ENCODE measurements at places on chromosomes 4 and X.

GRCh38 chr4:142331646-142332045 lies 514.5 kb downstream of the INPP4B start:
- no peak for DNase-seq

DNA sequence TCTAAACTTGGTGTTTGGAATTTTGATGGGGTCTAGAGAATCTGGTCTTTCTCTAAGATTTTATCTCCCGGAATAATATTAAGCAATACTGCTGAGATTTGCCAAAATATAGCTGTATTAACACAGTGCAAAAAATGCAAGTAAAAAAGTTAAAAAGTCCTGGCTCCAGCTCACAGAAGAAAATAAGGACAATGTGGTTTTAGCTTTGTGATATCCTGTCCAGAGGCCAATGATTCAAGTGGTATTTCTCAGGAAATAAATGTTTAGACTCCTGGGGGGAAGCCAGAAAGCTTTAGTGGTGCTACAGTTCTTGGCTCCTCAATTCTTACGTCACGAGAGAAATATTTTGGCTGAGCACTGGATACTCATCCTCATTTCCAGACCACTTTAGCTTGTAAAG lies 40.9 kb upstream of the IL13RA2 start:
- no peak for DNase-seq

GRCh38 chrX:17759990-17760389 lies 22.7 kb downstream of the SCML1 start:
- DNase-seq = no peak

GRCh38 chrX:77953302-77953701 lies 16.1 kb downstream of the PGAM4 start:
- no peak for DNase-seq

- no peak for DNase-seq
These were observed 28.3 kb upstream of the DYNLT3 start for GRCh38 chrX:37875675-37876074.

DNA sequence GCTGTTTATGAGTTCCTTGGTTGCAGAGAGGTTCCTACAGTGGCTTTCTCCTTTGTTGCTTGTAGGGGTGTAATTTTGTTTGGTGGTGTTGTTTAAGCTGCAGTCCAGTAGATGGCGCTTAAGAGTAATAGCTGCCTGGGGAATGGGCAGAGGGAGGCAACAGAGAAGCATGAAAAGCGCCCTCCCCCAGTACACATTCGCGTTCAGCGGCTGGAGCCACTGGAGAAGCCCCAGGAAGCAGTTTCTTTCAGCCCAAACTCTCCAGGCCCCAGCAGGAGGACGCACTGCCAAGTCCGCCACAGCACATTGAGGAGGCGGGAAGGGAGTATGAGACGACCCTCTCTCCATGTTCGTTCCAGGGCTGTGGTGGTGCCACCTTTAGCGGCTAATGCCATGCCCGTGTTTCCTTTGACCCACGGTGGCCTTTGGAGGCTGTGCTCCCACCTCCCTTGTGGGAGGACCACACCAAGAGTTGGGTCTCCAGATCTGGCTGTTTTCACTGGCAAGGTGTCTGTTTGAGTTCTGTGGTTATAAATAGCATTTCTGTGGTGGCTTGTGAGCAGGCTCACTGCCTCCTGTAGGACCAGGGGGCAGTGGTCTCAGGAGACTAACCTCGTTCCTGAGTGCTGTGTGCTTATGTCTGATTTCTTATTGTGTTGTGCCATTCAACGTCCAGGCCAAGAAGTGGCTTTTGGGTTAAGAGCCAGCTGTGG lies 252.3 kb downstream of the ARHGAP10 start:
- peak; percentile 17 for DNase-seq

DNA sequence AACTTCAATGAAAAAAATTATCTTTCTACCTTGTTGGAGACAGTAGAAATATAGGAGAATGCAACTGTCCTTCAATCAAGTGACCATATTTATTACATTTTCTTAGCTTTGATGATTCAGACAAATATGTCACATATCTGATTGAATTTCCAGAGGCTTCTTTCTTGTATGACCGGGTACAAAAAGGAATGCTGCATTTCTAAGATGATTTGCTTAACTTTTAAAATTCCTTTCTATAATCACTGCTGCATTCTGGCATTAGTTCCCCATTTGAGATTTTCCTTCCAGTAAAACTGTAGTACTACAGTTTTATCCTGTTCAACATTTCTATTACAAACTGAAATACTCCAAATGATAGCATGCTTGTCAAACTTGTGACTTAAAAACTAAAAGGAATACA lies 5.2 kb downstream of the MFSD8 start:
- DNase-seq = no peak

GRCh38 chr4:6426571-6427438 lies 45.6 kb downstream of the PPP2R2C start:
- no peak for DNase-seq

- DNase-seq = no peak
These were observed 249.8 kb upstream of the MAD2L1 start for GRCh38 chr4:120316416-120316815.

DNA sequence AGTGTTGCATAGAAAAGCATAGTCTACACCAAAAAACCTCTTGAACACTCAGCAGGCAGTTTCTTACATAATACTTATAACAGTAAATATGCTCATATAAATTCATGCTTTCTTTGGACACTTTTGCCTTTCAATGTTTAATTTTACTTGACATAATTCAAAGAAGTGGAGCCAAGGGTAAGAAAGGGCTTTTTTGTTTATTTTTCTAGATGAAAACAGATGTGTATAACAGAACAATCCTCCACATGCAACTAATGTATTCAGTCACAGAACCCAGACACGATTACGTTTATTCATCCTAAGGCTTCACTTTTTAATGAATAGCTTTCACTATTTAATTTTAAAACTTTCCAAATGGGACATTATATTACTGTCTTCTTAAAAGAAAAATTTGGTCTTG lies 58.0 kb upstream of the PTPN13 start:
- DNase-seq = no peak

GRCh38 chrX:154727418-154727817 lies 23.5 kb downstream of the GAB3 start:
- no peak for DNase-seq

- no peak for DNase-seq
These were observed 77.8 kb downstream of the CLDN22 start for GRCh38 chr4:183242291-183242690.

DNA sequence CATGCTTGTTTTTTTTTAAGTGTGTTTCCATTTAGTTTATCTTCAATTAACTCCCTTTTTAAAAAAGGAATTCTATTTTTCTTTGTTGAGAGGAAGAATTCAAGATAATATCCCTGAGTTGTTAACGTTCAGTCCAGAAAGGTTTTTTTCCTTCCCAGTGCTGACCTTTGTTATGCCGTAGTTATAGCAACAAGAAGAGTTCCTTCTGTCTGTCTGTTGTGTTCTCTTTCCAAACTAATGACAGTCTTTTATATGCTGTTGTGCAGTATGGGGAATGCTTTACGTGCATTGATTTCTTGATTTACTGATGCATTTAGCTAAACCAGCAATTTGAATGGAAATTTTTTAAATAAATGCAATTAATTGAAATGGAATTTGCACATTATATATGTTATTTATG lies 6.6 kb upstream of the CXXC4 start:
- no peak for DNase-seq

GRCh38 chr4:178142724-178143123 lies 700.5 kb upstream of the AGA start:
- DNase-seq = peak; percentile 10

DNA sequence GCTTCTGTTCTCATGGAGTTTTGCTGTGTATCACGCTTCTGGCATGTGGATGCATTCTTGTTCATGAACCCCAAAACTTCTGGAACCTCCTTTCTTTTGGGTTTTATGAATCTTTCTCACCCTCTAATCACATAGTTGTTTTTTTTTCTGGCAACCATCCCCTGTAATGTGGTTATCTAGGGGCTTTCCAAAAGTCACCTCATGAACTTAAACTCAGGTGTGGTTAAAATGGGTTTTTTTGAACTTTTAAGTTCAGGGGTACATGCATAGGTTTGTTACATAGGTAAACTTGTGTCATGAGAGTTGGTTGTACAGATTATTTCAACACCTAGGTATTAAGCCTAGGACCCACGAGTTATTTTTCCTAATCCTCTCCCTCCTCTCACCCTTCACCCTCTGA lies 1099.4 kb upstream of the SLIT2 start:
- no peak for DNase-seq

GRCh38 chrX:44569122-44569521 lies 26.5 kb upstream of the FUNDC1 start:
- no peak for DNase-seq

DNA sequence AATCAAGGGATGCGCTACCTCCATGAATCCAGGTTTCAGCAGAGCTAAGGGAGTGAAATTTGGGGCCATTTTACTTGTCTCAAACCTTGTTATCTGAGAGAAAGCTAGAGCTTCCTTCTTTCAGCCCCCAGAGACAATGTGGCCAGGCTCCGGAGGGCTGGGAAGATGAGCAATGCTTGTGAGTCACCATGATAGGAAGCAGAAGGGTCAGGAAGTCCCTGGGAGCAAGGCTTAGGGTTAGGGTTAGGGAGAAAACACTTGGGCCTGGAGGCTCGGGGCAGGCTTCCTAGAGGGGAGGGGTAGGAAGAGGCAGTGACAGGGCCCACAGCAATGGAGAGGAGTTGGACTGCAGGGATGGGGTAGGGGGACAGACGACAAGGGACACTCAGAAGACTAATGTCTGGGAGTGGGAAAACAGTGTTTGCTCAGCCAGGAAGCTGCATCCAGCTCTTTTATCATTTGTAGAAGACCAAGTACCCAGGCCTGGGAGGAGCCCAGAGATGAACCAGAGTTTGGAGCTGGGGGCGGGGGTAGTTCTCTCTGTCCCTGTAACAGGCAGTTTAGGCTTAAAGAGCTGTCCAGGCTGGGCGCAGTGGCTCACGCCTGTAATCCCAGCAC lies 16.4 kb upstream of the PORCN start:
- DNase-seq = no peak

DNA sequence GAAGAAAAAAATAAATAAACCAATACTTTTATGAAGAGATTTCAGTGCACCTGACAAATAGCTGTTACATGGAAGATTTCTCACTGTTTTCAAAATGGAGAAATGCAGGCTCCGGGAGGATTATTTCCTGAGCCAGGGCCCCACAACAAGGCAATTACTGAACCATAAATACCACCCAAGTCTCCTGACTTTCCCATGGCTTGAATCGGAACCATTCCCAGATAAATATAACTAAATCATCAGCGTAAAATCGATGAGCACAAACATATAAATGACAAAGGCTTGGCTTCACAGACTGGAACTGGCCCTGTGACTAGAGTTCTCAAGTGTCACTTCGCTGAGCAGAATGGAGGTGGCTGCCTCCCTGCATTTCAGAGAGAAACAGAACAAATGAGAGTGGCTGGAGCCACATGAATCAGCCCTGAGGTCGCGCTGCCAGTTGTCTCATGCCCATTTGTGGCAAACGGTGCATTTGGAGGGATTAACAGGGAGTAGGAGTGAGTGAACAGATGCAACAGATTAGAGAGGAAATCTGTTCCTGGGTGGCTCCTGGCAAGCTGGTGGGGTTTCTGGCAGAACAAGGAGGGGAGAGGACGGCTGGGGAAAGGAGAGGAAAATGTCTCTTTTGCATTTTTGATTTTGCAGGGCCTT lies 57.3 kb upstream of the STIM2 start:
- DNase-seq = peak; percentile 80

GRCh38 chrX:138748480-138748879 lies 37.0 kb upstream of the FGF13 start:
- peak; percentile 0 for DNase-seq

- peak; percentile 4 for DNase-seq
These were observed 204.7 kb upstream of the S100G start for GRCh38 chrX:16445166-16445752.

GRCh38 chrX:141405486-141405852 lies 163.2 kb upstream of the SPANXC start:
- no peak for DNase-seq

All from NCI-H2171 treated with DMSO at 0.1 percent for 48 hours (cell line).